Cortex of kidney (tissue), 1 donor: ENCODE measurements at places on chromosomes 3 and 15.

GRCh38 chr3:9222956-9223639 is 26.3 kb downstream of the SRGAP3 start:
- DNase-seq = no peak

GRCh38 chr15:88113613-88114308 is 142.8 kb downstream of the NTRK3 start:
- DNase-seq = no peak

DNA sequence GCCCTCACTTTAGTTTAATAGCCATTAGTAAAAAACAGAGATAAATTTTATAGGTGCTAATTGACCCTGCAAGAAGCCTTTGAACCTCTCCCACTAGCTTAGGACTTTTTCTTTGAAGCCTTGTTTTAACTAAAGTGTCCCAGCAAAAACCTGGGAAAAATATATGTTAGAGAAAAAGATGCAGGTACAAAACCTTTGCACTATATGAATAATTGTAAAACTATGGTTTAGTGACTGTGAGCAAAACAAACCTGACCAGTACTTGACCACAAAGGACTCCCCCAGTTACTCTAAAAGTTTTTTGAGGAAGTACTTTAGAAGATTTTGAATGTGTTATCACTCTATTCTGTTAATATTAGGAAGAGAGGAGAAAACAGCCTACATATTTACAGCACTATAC is 123.3 kb upstream of the TP63 start:
- DNase-seq = no peak

DNA sequence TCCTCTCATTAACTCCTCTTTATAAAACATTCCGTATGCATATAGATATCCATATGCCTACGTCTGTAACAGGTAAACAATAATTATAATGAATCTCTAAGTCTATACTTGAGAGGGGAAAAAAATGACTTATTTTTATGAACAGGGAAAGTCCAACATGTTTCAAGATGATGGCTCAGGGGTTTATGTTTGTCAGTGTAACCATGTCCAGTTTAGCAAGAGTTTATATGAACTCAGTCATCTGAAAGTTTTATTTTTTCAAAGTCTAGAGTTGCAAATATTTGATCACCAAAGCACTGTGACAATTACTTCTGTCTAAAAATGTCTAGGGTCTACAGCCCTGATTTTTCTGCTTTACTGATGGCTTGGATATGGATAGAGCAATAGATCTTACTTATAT is 559.4 kb upstream of the KCNMB2 start:
- no peak for DNase-seq

DNA sequence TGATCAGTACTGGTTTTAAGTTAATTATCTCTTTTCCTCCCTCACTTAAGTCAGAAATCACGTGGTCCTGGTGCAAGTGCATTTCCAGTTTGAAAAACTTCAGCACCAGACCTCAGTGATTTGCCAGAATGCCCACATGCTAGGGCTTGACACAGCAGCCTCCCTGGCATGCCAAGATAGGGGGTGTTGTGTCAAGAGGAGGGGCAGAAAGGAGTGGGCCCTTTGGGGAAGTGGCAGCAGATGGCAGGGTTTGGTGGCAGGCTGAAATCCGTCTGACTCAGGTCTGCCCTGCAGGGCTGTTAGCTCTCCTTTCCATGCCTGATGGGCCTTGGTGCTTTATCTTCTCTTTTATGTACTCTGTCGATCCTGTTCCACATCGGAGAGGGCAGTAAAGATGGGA is 23.4 kb downstream of the PXK start:
- DNase-seq = no peak

DNA sequence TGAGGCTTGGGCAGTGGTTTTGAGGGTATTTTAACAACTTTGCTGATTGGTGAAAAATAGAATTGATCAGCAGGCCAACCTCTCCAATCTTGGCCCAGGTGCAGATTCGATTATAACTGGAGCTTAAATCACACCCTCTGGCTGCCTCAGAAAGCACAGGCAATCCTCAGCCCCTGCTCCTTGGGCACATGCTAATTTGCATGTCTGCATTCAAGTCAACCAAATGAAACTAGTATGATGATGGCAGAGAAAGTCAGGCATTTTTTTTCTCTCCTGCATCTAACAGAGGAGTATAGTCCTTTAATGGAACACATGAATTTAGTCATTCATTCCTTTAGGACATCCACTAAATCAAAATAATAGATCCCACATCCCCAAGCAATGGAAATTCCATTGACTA is 16.8 kb upstream of the NMNAT3 start:
- DNase-seq = no peak

DNA sequence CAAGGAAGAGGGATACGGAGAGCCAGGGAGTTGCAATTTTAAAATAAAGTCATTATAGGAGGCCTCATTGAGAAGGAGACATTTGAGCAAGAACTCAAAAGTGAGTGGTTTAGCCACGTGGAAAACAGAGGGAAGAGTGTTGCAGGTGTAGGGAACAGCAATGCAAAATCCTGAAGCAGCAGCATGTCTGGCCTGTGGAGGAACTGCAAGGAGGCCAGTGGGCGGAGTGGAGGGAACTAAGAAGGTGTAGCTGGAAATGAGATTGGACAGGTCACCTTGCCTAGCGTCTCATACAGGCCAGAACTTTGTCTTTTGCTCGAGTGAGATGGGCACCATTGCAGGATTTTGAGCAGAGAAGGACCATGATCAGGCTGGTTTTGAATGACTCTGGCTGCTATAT is 34.9 kb downstream of the SAXO2 start:
- DNase-seq = no peak

DNA sequence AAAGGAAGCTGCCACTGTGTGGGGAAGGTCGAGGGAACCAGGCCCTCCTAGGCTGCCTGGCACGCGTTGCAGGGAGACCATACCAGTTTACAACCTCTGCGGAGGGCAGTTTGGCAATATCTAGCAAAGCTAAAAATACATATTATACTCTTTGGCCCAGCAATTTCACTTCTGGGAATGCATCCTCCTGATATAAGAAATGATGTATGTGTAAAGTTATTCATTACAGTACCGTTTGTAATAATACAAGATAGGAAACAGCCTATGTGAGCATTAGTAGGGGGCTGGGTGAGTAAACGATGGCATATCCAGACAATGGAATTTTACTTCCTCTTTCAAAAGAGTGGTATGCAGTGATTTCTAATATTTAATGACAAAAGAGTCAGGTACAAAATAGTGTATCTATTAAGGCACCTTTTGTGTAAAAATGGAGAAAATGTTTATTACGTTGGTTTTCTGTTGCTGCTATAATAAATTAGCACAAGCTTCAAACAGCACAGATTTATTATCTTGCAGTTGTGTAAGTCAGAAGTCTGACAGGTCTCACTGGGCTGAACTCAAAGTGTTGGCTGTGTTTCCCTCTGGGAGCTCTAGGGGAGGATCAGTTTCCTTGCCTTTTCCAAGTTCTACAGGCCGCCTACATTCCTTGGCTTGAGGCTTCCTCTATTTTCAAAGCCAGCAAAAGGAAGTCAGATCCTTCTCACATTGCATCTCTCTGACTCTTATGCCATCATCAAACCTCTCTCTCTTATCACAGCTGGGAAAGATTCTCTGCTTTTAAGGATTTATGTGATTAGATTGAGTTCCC is 9.0 kb downstream of the APOD start:
- DNase-seq = no peak

GRCh38 chr15:77070180-77070494 is 772 bp downstream of the TSPAN3 start:
- no peak for DNase-seq

DNA sequence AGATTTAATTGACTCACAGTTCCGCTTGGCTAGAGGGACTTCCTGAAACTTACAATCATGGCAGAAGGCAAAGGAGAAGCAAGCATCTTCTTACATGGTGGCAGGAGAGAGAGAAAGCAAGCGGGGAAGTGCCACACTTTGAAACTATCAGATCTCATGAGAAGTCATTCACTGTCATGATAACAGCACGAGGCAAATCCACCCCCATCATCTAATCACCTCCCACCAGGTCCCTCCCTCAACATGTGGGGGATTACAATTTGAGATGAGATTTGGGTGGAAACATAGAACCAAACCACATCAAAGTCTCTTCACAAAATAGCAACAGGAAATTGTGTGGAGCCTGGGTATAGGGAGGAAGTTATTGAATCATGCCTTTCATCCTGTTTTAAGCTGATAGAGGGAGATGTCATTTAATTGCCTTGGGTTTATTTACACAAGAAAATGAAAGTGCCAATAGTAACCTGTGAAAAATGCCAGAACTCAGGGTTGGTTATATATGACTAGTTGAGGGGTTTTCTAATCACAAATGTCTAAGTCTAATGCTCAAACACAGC is 624.8 kb upstream of the LMCD1 start:
- no peak for DNase-seq

GRCh38 chr3:57556459-57557084 is 498 bp downstream of the PDE12 start:
- no peak for DNase-seq

GRCh38 chr15:38899300-38899699 is 334.7 kb upstream of the RASGRP1 start:
- no peak for DNase-seq

DNA sequence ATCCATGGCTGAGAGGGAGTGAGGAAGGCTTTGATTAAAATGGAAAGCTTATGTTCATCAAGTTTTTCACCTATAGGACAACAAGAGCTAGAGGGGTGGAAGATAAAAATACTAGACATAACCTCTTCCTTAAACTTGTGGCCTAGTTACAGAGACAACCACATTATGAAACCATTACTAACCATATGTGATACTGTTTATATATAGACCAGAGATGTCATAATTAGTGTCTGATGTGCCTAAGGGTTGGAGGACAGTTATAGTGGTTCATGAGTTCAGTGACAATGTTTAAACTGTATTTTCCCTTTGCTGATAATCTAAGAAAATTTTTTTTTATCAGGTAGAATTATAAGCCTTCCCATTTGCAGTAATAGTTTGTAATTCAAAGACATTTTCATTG is 23.7 kb downstream of the PHLDB2 start:
- DNase-seq = no peak

GRCh38 chr3:127849368-127849767 is 27.1 kb upstream of the MGLL start:
- DNase-seq = no peak

DNA sequence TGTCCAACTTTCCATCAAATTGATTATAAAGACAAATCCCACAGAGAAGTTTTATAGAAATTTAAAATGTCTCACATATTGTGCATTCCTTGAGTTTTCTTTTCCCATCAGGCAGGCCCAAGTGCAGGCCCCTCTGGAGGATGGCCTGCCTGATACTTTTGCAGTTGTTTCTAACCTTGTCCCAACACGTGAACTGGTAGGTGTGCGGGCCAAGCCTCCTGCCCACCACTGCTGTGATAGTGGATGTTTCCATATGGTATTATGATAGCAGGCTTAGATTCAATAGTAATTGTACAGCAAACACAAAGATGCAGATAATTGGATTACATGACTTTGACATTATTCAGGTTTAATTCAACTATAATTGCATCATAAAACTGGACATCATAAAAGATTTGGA is 1.4 kb downstream of the P2RY12 start:
- no peak for DNase-seq

DNA sequence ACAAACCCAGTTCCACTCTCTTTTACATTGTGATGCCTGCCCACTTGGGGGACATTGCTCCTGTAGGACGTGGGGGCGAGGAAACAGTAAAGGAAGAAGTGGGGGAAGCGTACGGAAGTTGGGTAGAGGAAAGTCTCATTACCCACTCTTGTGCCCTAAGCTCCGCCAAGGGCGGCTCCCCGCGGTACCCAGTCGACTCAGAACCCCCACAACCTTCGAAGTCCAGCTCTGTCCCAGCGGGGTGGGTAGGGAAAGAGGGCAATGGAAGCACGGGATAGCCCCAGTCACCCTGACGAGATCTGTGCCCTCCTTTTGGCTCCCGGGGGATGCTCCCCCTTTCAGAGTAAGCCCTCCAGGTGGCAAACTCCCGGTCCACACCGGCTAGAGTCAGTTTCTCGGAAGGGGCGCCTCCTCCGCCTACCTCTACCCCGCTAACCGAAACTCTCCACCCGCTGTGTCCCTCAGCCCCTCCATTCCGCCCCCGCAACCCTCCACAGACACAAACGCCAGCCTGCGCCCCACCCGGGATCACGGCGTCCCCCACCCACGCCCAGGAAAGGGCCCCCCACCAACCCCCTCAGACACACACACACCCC is 527 bp downstream of the CSNK1G1 start:
- no peak for DNase-seq

DNA sequence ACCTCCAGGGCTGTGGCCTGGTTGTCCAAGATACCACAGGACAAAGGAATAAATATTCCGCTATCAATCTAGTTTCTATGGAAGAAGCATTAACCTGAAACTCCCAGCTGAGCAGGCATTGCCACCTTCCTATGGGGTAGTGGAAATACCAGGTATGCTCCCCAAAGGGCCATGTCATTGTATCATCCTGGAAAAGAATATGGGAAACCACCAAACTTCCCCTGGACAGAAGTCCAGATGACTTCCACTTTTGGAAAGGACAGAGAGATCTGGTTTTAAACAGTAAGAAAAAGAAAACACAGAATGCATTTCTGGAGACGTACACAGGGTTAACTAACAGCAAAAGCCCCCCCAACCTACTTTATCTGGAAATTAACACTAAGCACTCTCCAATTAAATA is 100.2 kb downstream of the RFTN1 start:
- no peak for DNase-seq

DNA sequence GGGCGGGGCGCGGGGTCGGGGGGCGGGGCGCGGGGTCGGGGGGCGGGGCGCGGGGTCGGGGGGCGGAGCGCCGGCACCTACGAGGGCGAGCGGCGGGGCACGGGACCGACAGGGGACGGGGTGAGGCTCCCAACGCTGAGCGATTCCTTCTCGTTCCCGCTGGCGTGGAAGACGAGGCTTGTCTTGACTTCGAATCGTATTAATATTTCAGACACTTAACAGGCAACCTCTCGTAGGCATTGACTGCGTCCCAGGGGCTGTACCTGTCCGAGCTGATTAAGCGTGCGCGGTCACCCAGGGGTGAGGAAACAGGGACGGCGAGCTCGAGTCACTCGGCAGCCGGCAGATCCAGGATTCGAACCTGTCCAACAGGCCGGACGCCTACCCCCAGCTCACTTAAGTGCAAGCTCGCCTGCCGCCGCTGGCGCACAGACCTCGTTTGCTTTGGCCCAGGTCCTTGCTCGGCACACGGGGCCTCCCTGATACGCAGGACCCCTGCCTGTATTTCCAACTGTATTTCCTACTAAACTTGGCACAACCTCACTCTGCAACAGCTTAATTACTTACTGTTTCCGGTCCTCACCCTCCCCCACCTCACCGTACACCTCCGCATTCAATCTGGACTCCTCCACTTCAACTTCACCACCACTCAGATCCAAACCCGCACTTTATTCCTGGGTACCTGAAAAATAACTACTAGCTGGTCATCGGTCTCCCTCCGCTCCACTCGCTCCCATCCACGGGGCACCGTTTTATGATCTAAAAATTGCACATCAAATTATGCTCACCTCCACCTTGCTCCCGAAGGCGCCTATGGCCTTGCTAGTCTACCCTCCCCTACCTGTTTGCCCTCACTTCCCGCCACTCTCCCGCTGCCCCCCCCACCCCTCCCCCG is 722 bp upstream of the ZXDC start:
- DNase-seq = no peak

DNA sequence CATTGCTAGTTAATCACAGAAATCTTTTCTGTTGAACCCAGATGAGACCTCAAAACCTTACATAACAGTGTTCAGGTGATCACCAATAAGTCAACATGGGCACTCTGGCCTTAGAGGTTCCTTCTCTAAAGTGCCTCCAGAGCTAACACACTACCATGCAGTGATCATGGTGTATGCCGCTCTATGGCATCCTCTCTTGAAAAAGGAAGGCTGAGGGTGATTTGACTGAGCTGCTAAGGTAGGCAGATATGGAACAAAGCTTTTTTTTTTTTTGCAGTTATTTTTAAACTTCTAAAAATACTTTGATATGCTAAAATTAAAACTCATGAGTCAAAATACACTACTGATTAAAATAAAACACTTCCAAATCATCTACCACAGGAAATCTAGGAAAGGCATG is 46.0 kb downstream of the IGF2BP2 start:
- no peak for DNase-seq
